ENCODE measurements at places on chromosomes 1 and 21. TPM values are rescaled to one million over a fixed set of nuclear protein-coding genes. Genes with fewer than 3 reads are reported as not detected.

The GJA8 gene
- total RNA-seq: not detected

The C4BPA gene
- 0.55 TPM for total RNA-seq

The AMY1C gene
- not detected for total RNA-seq

The CHI3L2 gene
- total RNA-seq: not detected

The RSPO1 gene
- not detected for total RNA-seq

The PM20D1 gene
- total RNA-seq: not detected

Data from A549 treated with RU486 at 1 μM for 4 hours (cell line).